Type B pancreatic cell (in vitro differentiated cells): ENCODE measurements at places on chromosomes 3 and 15.

- peaks cover 21% of the 10 kb centered on the region for H3K27me3 ChIP-seq
- peaks cover 10% of the 10 kb centered on the region for H3K4me1 ChIP-seq
Measured at GRCh38 chr3:184295771-184296170, 3.3 kb upstream of the PSMD2 start.

- H3K36me3 ChIP-seq: no peaks in the 10 kb centered on the region
- H3K4me1 ChIP-seq: no peaks in the 10 kb centered on the region
- no peak for DNase-seq
- H3K4me3 ChIP-seq: no peak overlapping the region
- no peaks in the 10 kb centered on the region for H3K27me3 ChIP-seq
Measured at GRCh38 chr3:133192363-133192945, 154.3 kb downstream of the TMEM108 start.

DNA sequence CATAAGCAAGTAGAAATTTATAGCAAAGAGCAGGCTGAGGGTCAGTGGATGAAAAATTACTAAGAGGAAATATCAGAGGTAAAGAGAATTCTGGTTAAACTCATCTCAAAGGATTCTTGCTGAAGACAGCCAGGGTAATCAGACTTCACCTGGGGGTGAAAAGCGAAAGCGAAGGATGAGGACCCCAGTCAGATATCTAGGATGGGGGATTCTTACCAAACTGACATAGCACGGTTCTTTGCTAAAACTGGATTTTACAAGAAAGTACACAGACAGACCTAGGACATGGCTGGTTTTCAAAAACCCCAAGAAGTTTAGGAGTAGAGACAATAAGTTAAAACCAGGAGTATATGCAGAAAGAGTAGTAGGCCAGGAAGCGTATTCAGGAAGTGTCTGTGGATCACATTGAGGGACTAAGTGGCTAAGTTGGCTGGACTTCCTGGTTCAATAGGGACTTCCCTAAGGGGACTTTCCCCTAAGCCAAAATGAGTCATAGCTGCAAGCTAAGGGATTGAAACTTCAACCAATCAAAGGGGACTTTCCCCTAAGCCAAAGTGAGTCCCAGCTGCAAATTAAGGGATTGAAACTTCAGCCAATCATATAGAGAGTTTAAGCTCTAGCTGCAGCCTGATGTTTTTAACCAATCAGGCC is 2.4 kb upstream of the CFAP91 start:
- no peaks in the 10 kb centered on the region for H3K36me3 ChIP-seq
- no peak for DNase-seq
- H3K27ac ChIP-seq: no peak overlapping the region

- no peaks in the 10 kb centered on the region for H3K4me1 ChIP-seq
- H3K27ac ChIP-seq: no peak overlapping the region
- no peaks in the 10 kb centered on the region for H3K27me3 ChIP-seq
- H3K36me3 ChIP-seq: no peaks in the 10 kb centered on the region
- no peak overlapping the region for H3K4me3 ChIP-seq
- DNase-seq: no peak
Measured at GRCh38 chr3:60355825-60356224, 895.4 kb downstream of the FHIT start.

DNA sequence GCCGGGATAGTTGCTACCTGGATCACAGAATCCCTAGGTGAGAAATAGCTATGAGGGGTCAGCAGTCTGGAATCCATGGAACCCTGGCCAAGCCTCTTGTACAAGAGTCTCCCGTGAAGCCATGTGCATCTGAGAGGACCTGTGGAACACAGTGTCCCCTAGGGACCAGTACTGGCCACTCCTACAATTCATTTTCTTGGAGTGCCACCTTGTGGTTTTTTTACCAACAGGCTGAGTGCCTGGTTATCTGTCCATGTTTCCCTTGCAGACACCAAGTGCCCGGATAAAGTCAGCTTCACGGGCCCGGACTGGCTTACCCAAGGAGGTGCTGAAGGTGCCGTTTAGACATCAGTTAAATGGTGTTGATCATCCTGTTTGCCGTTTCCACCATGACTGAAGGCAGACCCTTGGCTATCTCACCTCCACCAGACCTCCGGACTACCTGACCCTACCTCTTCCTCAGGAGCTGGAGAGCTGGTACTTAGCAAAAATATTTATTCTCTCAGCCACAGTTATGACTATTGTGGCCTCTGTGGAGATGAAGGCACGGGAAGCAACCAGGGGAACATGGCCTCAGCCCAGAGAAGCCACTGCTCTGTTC is 93.9 kb downstream of the RBPMS2 start:
- no peak for DNase-seq
- no peak overlapping the region for H3K27ac ChIP-seq
- peaks cover 23% of the 10 kb centered on the region for H3K36me3 ChIP-seq
- no peak overlapping the region for H3K4me3 ChIP-seq
- peaks cover 5% of the 10 kb centered on the region for H3K4me1 ChIP-seq

DNA sequence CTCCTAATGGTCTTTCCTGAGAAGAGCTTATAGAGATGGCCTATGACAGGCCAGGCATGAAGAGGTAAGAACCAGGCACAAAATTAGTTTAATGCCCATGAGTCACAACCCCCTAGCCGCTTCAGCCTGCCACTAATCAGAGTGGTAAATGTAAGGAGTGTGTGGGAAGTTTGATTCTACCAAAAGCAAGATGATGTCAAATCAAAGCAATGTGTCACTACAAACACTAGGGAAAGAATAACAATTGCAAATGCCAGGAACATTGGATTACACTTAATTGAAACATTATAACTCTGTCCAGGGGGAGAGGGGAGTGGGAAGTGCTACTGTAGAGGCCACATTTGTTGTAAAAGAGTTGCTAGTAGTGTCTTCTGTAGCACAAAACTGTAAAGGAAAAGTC is 596.6 kb upstream of the AGTR1 start:
- H3K36me3 ChIP-seq: no peaks in the 10 kb centered on the region
- H3K4me1 ChIP-seq: peaks cover 4% of the 10 kb centered on the region
- DNase-seq: no peak
- H3K27ac ChIP-seq: no peak overlapping the region

- peaks cover 35% of the 10 kb centered on the region for H3K4me1 ChIP-seq
- peak overlapping the region; percentile 64 for H3K27ac ChIP-seq
- H3K27me3 ChIP-seq: no peaks in the 10 kb centered on the region
- no peak overlapping the region for H3K4me3 ChIP-seq
Measured at GRCh38 chr3:124780356-124780755, 50.1 kb downstream of the UMPS start.

DNA sequence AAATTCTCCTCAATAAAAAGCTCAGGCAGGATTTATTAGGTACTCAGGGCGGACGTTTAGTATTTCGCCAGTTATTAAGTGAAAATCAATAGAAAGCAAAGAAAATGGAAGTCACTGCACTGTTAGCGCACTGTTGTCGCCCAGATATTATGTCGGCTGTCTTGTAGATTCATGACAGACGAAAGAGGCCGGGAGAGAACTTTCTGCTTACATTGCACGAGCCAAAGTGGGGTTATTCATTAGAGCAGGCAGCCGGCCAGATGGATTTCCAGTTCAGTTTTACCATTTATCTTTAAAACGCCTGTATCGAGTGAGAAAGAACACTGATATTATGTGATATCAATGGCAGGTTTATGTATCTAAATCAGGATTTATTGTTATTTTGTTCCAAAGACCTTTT is 866.0 kb upstream of the NR2F2 start:
- H3K36me3 ChIP-seq: peaks cover 3% of the 10 kb centered on the region
- H3K27ac ChIP-seq: no peak overlapping the region
- H3K4me3 ChIP-seq: peak overlapping the region; percentile 59
- H3K4me1 ChIP-seq: peaks cover 24% of the 10 kb centered on the region

GRCh38 chr3:46252980-46253379 is 10.7 kb downstream of the CCR3 start:
- H3K4me3 ChIP-seq: no peak overlapping the region
- H3K27ac ChIP-seq: no peak overlapping the region
- peaks cover 30% of the 10 kb centered on the region for H3K27me3 ChIP-seq
- H3K4me1 ChIP-seq: no peaks in the 10 kb centered on the region
- H3K36me3 ChIP-seq: no peaks in the 10 kb centered on the region
- DNase-seq: no peak

DNA sequence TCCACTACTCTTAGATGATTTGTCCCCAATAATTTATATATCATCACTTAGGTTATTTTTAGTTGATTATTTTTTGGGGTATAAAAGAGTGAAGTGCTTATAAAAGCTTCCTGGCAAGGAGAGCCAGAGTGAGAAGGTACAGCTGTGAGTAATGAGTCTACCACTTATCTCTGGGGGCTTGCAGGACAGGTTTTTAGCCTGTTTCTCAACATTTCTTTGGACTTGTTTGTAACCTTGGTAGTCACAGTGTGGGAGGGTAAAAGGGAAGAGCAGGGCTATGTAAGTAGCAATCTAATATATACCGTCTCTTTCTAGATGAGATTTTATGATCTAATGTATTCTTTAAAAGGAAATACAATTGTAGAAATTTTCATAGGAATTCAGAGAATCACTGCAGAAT is 321.3 kb upstream of the GOLIM4 start:
- H3K27ac ChIP-seq: peak overlapping the region; percentile 89
- peak overlapping the region; percentile 68 for H3K4me3 ChIP-seq
- no peaks in the 10 kb centered on the region for H3K36me3 ChIP-seq
- no peaks in the 10 kb centered on the region for H3K27me3 ChIP-seq
- peaks cover 8% of the 10 kb centered on the region for H3K4me1 ChIP-seq
- DNase-seq: no peak

GRCh38 chr15:71659730-71660067 is 150.7 kb upstream of the NR2E3 start:
- peaks cover 19% of the 10 kb centered on the region for H3K36me3 ChIP-seq
- peaks cover 25% of the 10 kb centered on the region for H3K4me1 ChIP-seq
- no peak overlapping the region for H3K4me3 ChIP-seq
- no peaks in the 10 kb centered on the region for H3K27me3 ChIP-seq
- DNase-seq: no peak
- no peak overlapping the region for H3K27ac ChIP-seq

DNA sequence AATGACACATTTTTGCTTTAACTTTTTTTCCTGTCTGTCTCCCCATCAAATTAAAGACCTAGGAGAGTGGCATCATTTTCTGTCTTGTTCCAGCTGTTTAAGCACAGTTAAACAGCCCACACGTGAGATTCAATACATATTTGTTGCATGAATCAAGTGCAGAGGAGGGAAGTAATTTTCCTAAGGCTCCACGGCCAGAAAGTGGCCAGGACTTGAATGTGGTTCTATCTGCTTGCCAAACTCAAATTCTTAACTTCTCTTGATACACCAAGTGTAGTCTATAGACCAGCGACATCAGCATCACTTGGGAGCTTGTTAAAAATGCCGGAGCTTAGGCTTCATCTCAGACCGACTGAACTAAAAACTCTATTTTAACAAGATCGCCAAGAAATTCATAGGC is 724.8 kb upstream of the CFAP20DC start:
- no peak overlapping the region for H3K27ac ChIP-seq
- peaks cover 7% of the 10 kb centered on the region for H3K27me3 ChIP-seq
- no peak for DNase-seq
- no peak overlapping the region for H3K4me3 ChIP-seq
- H3K4me1 ChIP-seq: peaks cover 14% of the 10 kb centered on the region

GRCh38 chr3:192851821-192852372 is 65.8 kb downstream of the MB21D2 start:
- peak overlapping the region; percentile 3 for H3K4me3 ChIP-seq
- H3K4me1 ChIP-seq: peaks cover 42% of the 10 kb centered on the region
- DNase-seq: no peak
- no peaks in the 10 kb centered on the region for H3K36me3 ChIP-seq
- H3K27ac ChIP-seq: peak overlapping the region; percentile 73
- H3K27me3 ChIP-seq: no peaks in the 10 kb centered on the region

- H3K4me1 ChIP-seq: peaks cover 21% of the 10 kb centered on the region
- H3K27ac ChIP-seq: no peak overlapping the region
- no peaks in the 10 kb centered on the region for H3K27me3 ChIP-seq
- H3K36me3 ChIP-seq: no peaks in the 10 kb centered on the region
- H3K4me3 ChIP-seq: no peak overlapping the region
Measured at GRCh38 chr3:150309557-150309956, 98.5 kb upstream of the TSC22D2 start.

DNA sequence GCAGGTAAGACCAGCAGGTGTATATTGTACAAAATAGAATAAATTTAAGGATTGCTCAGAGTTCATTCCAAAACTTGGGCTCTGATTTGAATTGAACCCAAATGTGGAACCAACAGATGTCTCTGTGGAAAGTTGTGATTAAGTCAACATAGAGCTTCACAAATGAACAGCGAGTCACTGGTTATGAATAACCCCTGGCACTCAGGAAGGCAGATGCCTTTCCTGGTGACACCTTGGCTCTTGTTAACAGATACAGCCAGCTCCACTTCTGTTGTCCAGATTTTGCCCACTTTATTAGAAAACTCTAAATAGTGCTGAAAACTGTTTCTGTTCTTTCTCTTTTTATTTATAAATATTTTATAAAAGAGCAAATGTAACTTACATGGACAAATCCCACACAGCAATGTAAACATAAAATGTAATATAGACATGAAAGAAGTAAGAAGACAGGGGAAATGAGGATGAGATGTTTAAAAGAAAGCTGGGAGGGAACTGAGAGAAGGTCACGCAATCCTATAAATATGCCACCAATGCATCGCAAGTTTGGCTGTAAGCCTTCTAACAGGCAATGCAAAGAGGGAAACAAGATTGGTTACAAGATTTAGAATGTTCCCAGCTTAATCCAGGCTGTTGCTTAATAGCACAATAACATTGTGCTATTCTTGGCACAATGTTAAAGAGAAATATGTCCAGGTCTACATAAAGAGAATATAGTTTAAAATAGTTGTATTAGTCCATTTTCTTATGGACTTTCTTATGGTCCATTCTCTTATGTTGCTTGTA is 495.5 kb downstream of the TAFA4 start:
- no peaks in the 10 kb centered on the region for H3K27me3 ChIP-seq
- H3K4me3 ChIP-seq: no peak overlapping the region
- DNase-seq: no peak
- H3K4me1 ChIP-seq: no peaks in the 10 kb centered on the region

- H3K4me3 ChIP-seq: peak overlapping the region; percentile 1
- no peak for DNase-seq
- no peaks in the 10 kb centered on the region for H3K36me3 ChIP-seq
- H3K27ac ChIP-seq: no peak overlapping the region
Measured at GRCh38 chr3:49930922-49931321, 1.3 kb upstream of the MON1A start.

- H3K36me3 ChIP-seq: no peaks in the 10 kb centered on the region
- peak overlapping the region; percentile 36 for H3K4me3 ChIP-seq
- peaks cover 16% of the 10 kb centered on the region for H3K4me1 ChIP-seq
- H3K27ac ChIP-seq: peak overlapping the region; percentile 61
Measured at GRCh38 chr3:43152649-43153048, 46.8 kb upstream of the POMGNT2 start.

DNA sequence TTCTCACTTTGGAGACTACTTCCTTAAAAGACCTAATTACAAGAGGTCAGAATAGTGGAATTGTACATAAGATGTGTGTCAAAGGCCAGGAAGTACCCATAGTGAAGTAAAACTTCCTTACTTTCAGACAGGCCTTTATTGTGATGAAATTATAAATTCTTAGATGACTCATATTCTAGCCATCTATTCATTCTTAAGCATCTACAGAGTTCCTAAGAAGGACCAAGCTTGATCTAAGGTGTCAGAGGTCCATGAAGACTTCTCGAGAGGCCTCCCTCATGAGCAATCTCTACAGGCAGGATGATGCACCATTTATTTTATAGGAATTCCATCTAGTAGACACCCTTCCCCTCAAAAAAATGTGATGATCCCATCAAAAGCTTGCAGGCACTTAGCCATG is 493.3 kb downstream of the MAGI1 start:
- no peak for DNase-seq
- H3K4me3 ChIP-seq: no peak overlapping the region
- H3K4me1 ChIP-seq: peaks cover 14% of the 10 kb centered on the region
- H3K27me3 ChIP-seq: peaks cover 25% of the 10 kb centered on the region
- H3K27ac ChIP-seq: no peak overlapping the region

- H3K27me3 ChIP-seq: peaks cover 4% of the 10 kb centered on the region
- H3K27ac ChIP-seq: peak overlapping the region; percentile 99
- peaks cover 15% of the 10 kb centered on the region for H3K4me1 ChIP-seq
- DNase-seq: no peak
- H3K4me3 ChIP-seq: peak overlapping the region; percentile 97
Measured at GRCh38 chr15:51969728-51970127, 1.9 kb downstream of the LEO1 start.
